ENCODE measurements at places on chromosomes 1 and 21. TPM values are rescaled to one million over a fixed set of nuclear protein-coding genes. Genes with fewer than 3 reads are reported as not detected.

Gene RGS1
- 17.7 TPM for polyA plus RNA-seq

Gene PRMT2
- polyA plus RNA-seq = 80.4 TPM

Gene CR1
- 11.3 TPM for polyA plus RNA-seq

Gene STRIP1
- polyA plus RNA-seq = 8.9 TPM

Gene ELAPOR1
- polyA plus RNA-seq = not detected

Gene SYF2
- polyA plus RNA-seq = 52.9 TPM

- DNase-seq = no peak
These were observed 15.0 kb upstream of the CDC42 start for GRCh38 chr1:22037520-22037919.

DNA sequence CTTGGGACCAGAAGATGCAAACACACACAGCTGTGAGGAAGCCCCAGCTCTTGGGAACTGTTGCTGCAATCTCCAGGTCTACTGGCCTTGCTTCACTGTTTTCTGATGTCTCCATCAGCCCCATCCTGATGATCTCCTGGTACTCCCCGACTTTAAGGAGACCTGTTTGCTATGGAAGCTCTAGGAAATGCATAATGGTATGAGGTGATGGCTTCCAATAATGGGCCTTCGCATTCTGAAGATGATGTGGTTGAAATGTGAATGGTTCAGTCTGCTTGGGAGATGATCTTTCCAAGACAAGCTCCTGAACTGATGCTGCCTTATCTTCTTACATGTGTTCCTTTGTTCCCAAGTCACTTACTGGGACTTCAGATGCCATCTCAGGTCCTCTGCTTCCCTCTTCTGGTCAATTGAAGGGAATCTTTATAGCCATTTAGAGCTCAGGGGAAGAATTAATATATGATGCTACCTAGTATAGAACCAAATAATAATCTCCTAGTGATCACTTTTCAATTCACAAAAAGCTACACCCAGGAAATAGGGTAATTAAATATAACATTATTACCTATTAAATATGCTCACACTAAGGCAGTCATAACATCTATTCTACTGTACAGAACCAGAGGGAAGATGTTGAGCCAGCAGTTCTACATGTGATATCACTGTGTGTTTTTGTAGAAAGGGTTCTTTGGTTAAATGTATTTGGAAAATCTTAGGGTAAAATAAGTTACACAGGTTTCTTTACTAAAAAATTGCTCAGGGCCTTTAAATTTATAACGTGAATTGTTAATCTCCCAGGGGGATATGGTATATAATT is 73.9 kb upstream of the VTCN1 start:
- no peak for DNase-seq

DNA sequence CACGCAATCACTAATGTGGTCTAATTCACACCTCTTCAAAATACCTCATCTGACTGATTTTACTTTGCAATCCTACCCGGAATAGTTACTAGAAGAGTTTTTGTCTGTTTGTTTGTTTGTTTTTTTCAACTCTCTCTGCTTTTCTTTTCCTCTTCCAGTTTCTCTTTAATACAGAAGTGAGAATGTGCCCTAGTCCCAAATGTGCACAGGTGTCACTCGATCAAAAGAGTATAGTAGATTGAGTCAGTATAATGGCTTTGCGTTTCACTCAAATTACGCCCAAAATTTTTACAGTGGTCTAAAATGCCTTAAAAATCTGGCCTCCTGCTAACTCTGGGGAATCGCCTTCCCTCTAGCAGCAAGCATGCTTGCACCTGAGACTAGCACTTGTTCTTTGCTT is 1536.8 kb downstream of the KCNT2 start:
- DNase-seq = no peak

DNA sequence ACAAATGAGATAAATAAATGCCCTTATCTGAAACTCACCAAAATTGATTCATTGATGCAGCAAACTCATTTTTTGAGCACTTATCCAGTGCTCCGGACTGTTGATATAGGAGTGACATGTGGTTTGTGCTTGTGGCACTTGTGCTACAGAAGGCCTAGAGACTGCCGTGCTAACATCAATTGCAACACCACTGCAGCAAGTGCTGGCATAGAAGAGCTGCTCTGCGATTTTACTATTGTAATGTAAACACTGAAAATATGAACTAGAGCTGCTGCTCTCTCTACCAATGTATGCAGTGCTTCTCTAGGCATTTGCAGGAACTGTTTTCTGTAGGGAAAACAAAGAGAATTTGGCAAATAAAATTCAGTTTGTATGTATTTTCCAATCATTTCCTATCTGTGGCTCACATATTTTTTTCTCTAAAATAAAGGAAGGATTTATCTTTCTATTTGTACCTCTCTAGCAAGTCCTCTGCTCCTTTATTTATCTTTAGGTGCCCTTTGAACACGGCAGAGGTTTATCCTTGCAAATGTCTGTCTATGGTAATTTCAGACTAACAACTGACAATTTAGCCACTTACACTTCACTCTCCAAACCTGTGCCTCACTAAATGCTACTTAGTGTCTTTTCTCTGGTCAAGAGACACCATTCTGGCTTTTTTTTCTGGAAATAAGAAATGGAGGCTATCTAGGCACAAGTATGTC is 409.5 kb upstream of the ADGRL2 start:
- no peak for DNase-seq

DNA sequence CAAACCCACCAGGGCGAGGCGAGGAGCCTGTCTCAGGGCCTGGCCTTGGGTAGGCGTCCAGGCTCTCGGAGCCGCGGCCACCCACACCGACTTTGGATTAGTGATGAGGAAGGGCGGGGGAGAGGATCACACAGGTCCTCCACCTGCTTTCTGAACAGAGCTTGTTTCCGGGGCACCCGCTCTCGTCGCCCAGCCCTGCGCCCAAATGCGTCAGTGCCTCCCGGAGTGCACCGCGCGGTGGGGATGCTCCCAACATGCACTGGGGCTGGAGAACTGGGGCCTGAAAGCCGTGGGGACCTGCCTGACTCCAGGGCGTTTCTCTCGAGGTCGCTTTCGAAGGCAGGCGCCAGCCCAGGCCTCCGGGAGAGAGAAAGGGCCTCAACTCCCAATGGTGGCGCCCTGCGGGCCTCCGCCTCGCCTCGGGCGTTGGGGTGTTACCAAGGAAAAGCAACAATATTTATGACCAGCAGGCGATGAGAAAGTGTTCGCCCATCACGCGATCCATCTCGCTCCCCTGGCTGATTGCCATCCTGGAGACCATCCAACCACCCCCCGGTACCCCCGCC is 8.9 kb upstream of the LHX8 start:
- no peak for DNase-seq

DNA sequence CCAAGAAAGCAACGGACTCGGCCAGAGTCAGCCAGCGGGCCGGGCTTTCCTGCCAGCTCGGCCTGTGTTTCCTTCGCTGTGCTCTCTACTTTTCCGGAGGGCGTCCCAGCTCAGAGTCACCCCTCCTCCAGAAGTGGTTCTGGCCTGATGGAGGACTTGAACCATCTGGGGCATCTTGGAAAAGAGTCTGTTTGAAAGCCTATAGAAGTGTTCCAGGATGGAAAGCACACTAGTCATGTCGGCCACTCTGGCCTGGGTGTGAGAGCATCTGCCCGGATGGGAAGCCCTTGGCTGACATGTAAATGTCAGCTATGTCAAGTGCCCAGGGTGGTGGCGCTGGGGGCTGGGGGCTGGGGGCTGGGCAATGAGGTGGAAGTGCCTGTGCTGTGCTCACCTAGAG is 113.4 kb downstream of the DHRS3 start:
- no peak for DNase-seq

DNA sequence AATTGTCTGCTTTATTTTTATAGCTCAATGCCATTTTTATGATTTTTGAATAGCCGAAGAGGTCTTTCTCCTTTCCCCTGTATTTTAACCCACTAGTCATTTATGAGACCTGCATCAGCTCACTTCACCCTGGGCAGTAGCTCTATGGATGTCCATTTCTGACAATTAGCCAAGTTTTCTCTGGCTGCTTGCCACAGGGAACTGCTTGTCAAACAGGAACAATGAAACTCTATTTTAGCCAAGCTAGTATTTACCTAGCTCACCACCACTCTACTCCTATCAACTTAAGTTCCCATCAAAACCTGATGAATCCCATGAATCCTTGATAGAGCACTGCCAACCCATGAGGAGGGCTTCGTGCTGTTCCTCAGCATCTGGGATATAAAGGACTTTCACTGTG is 406.7 kb downstream of the RWDD3 start:
- no peak for DNase-seq

GRCh38 chr1:51660580-51660979 is 43.7 kb downstream of the OSBPL9 start:
- no peak for DNase-seq

GRCh38 chr1:55318116-55318817 is 103.1 kb upstream of the USP24 start:
- DNase-seq = no peak

DNA sequence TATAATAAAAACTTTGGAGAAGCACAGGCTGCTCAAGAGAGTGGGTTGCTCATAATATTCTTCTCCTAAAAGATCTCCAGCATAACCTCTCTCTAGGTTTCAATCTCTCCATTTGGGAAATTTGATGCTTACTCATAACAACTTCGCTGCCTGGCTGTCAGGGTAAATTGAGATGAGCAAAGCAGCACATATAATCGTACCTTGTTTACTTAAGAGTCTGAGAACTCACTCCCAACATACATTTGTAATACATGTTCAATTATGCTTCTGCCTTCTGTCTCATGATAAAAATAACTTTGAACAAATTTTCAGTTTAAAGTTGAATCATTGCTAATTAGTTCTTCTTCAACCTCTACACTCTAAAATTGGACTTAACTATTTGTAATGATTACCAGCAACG is 68.9 kb downstream of the DUSP10 start:
- DNase-seq = no peak

DNA sequence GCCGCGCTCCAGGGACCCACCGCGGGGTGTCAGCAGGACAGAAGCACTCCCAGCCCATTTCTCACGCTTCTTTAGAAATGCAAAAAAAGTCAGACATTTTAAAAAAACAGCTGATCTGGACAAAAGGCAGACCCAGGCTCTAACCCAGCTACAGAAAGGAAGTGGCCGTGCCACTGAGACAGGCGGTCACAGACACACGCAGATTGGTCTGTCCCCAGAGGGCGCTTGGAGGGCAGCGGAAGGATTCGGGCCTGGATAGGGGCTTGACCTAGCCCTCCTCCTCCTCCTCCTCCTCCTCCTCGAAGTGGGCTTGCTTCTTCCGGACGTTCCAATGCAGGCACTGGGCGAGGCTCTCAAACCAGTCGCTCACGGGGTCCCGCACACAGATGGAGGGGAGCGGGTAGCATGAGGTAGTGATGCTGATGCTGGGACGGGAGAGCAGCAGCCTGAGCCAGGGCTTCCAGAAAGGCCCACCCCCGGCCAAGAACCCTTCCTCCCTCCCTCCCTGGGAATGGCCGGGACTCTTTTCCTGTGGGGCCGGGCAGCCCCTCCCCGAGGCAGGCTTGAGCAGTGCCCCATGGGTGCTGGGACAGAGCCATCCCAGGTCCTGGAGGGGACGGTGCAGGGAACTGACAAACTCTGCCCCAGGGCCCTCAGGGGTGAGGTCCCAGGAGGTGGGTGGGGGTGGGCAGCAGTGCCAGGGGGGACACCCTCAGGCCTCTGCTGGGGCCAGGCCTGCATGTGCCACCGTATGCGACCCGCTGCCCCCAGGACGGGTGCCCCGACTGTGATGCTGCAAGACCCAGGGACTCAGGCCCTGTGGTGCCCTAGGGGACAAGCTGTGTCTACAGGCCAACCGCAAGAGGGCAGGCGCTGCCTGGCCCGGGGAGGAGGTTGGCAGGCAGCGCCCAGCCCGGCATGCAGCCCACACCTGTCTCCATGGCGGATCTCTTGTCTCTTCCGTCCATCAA is 25.3 kb downstream of the NADK start:
- DNase-seq = no peak

- DNase-seq = no peak
These were observed 1.3 kb upstream of the LDLRAP1 start for GRCh38 chr1:25541889-25542658.

DNA sequence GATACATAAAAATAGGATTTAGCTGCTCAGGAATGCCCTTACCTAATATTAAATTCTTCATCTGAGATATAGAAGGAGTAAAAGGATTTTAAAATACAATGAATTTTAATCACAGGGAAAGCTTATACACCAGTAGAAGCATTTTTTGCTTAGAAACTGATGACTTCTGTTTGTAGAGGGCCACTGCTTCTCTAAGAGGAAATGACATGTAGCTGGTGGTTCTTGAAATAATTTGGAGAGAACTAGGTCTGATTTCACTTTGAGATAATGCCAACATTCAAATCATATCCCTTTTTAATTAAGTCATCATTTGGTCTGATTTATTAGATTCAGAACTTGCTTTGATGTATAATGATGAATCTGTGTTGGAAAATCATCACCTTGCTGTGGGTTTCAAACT is 166.6 kb upstream of the SGIP1 start:
- no peak for DNase-seq

DNA sequence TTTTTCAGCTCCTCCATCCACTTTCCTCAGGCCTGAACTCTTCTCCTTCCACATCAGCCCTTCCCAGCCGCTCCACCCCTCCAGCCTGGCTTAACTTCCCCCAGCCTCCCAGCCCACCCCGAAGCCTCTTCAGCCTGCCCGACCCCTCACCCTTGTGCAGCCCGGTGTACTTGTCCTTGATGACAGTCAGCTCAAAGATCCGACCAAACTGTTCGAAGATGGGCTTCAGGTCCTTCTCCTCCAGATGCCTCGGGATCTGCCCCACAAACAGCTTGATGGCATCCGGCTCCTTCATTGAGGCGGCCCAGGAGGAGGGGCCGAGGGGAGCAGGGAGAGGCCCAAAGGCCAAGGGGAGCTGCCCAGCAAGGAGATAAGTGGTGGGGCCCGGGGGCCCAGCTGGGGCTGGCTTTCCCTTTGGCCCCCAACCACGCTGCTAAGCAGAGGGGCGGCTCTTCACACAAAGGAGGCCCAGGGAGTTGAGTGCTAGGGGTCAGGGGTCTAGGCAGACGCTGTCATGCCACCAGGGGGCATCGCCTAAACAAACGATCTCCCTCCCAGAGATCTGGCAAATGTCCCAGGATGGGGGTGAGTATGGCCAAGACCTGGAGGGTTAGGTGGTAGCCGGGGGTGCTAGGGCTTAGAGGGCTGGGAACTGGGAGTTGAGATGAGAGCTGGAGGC is 738 bp downstream of the CELF3 start:
- no peak for DNase-seq

- peak; percentile 12 for DNase-seq
These were observed 82.9 kb upstream of the CACYBP start for GRCh38 chr1:174916846-174917245.

DNA sequence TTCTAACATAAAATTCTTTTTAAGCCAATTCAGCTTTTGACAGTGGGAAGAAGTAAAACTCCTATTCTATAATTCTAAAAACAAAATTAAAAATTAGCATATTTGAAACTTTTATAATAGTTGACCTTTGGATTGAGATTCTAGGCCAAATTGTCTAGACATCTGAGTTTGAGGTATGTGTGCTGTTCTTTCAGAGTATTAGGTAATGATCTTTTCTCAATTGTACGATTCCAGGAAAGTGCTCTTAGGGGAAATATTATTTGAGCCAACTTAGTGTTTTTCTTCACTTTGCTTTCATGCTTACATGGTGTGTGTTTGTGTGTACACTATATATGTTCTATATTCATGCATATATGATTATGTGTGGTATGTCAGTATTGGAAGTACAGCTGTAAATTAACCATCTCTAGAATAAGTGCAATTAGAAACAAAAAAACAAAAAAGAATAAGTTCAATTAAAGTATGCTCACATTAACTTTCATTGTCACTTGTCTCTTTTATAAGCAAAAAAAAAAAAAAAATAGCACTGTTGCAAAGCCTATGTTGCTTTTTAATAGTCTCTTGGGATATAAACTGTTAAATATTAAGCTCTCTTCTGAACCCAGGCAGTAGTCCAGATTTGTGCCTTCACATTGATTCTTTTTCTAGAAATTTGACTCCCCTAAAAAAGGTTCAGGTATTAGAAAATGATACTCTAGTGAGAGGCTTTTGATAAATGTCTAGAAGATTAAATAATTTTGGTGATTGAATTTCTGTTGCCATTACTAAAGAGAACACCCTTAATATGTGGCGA is 132.2 kb downstream of the ATP5PO start:
- DNase-seq = no peak
